ENCODE measurements at places on chromosomes 5 and 9.

DNA sequence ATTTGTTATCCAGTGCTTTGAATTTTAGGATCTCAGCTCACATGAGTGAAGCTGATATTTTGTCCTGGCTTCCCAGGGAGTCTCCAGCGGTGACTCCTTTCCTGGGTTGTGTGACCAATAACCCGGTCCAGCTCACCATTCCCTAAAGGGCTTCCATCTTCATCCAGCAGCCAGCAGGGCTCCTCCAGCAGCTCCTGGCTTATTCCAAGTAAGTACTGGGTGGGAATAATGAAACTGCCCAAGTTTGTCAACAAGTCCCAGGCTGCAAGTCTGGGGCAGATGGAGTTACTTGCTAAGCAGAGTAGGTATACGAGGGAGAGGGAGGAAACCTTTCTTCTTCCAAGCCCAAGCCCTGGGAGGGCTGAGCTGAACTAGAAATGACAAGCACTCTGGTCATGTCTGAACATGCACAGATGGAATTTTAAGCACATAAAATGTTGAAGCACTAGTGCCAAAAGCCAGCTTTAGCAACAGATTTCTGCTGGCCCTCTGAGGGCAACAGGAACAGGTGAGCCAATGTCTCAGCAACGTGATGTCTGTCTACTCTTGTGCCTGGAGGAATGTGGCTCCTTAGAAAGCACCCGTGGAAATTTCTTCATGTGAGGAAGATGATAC lies 153.7 kb upstream of the DAPK1 start:
- no peak for DNase-seq

DNA sequence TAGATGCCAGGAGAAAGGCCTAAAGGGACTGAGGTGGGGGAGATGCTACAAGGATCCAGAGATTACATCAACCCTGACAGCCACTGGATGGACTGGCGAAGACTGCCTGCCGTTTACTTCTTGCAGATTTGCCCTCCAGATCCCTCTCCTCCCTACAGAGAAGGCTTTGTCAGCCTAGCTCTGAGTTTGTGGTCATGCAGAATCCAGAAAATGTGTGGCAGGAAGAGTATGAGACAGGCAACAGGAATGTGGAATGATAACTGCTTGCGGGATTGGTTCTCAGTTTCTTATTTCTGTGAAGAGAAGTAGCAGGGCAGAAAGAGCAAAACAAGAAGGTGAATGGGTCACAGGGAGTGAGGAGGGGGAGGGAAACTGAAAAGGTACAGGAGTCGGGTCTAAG lies 129.6 kb downstream of the TLE1 start:
- DNase-seq, result no peak

DNA sequence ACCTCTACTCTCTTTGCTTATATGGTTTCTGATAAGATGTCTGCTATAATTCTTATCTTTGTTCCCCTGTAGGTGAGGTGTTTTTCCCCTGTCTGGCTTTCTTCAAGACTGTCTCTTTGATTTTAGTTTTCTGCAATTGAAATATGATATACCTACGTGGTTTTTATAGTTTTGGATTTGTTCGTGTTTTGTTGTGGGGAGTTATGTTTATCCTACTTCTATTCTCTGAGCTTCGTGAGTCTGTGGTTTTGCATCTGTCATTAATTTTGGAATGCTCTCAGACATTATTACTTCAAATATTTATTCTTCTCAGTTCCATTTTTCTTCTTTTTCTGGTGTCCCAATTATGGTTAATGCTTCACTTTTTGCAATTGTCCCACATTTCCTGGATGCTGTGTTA lies 521.3 kb downstream of the KCTD16 start:
- DNase-seq, result no peak

DNA sequence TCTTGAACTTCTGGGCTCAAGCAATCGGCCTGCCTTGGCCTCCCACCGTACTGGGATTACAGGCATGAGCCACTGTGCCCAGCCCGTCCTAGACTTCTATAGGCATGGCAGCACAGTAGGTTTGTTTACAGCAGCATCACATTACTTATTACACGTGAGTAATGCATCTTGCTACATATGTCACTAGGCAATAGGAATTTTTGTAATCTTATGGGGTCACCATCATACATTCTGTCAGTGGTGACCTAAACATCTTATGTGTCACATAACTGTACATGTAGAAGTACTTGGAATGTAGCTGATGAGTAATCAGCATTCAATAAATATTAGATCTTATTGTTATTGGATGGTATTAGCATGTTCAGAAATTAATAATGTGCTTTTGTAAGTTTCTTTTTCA lies 22.9 kb upstream of the ABCA1 start:
- DNase-seq, result peak; percentile 48

DNA sequence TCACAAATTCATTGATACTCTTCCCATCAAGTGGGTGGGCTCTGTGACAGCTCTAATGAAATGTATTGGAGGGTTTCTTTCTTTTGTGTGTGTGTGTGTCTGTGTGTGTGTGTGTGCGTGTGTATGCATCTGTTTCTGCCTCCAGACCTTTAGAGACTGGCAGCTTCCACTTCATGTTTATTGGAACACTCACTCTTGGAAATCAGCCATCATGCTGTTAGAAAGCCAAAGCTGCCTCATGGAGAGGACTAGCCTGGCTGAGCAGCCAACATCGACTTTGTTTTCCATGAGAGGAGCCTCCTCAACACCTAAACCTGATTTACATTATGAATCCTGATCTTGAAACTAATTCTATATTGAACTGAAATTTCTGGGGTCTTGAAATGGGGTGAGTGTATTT lies 128.5 kb upstream of the FAM174A start:
- DNase-seq, result no peak

DNA sequence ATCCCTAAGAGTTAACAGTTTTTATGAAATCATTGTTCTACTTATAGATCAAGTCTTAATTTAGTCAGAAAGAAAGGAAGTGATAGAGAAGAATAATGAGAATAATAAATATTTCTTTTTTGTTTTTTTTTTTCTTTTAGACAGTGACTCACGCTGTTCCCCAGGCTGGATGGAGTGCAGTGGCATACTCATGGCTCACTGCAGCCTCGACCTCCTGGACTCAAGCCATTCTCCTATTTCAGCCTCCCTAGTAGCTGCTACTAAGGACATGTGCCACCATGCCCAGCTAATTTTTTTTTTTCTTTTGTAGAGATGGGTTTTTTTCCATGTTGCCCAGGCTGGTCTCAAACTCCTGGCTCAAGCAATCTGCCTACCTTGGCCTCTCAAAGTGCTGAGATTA lies 11.0 kb downstream of the IFNA21 start:
- no peak for DNase-seq

DNA sequence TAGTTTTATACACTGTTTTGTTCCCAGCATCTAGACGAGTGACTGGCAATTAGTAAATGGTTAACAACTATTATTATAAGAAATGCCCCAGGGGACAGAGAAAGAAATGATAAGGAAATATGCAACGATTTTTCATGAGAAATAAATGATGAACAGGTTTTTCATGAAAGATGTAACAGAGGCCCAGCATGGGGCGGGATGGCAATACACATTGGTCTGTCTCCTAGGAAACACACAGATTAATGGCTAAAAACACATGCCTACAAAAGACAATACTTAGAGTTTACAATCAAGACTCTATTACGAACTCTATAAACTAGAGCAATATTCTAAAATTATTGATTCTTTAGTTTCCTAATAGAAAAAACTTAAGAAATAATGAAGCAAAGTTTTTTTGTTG lies 441.5 kb upstream of the CDH9 start:
- DNase-seq, result no peak

- no peak for DNase-seq
Measured at GRCh38 chr5:168875832-168876231, 296.7 kb upstream of the PANK3 start.

DNA sequence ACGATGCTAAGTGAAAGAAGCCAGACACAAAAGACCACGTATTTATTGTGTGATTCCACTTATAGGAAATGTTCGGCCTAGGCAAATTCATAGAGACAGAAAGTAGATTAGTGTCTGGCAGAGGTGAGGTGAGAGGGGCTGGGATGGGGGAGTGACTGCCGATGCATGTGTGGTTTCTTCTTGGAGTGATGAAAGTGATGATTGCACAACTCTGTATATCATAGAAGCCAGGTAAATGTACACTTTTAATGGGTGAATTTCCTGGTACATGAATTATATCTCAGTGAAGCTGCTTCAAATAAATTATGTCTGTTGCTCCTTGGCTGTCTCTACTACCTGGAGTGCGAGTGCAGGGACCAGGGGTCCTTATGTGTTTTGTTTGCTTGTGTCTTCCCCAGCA lies 76.2 kb upstream of the PTCH1 start:
- no peak for DNase-seq

- DNase-seq, result no peak
Measured at GRCh38 chr5:17329571-17329970, 112.1 kb downstream of the BASP1 start.

GRCh38 chr9:127214421-127215267 lies 49.9 kb upstream of the GARNL3 start:
- peak; percentile 70 for DNase-seq

DNA sequence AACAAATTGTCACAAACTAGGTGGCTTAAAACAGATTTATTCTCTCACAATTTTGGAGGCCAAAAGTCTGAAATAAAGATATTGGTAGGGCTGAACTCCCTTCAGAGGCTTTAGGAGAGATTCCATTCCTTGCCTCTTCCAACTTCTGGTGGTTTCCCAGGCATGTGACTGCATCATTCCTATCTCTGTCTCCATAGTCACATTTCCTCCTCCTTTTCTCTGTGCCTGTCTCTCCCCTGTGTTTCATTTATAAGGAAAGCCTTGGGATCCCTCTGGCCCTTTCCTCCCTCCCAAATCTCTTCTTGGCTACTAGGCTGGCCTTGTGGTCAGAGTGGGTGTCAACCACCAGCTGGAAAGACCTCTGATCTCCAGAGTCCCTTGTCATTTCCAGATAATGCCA lies 78.2 kb downstream of the SNX18 start:
- DNase-seq, result no peak

DNA sequence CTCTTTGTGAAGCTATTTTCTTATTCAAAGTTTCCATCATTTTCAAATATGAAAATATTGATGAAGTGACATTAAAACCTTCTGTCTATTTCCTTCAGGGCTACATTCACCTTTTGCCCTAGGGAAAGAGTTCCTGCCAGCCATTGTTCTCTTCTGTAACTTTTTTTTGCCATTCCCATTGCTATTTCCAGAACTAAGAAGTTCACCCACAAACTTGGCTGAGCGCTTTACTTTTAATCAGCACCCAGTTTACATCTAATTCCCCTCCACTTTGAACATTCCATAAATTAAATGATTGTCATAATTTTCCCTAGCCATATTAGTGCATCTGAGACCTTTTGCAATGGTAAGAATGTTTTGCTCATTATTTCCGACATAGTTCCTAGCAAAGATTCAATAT lies 4.4 kb downstream of the IL33 start:
- DNase-seq, result no peak

DNA sequence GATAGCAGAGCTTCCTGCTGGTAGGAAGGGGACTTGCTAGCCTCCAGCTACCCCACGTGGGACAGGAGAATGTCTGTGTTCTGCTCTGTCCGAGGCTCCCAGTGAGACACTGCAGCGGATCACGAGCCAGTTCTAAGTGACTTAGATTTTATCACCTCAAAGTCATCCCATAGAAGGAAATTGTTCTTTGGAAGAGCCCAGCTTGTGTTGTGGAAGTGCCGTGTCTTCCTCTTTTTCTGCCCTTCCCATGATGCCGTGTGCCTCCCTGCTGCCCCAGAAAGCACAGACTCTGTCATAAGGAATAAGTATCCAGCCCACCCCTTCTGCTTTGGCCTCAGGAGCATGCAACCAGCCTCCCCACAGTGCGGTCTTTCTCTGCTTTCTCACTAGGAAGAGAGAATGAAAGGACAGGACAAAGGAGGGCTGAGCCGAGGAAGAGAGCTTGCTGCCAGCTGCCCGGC lies 35.6 kb downstream of the RUFY1 start:
- peak; percentile 53 for DNase-seq

DNA sequence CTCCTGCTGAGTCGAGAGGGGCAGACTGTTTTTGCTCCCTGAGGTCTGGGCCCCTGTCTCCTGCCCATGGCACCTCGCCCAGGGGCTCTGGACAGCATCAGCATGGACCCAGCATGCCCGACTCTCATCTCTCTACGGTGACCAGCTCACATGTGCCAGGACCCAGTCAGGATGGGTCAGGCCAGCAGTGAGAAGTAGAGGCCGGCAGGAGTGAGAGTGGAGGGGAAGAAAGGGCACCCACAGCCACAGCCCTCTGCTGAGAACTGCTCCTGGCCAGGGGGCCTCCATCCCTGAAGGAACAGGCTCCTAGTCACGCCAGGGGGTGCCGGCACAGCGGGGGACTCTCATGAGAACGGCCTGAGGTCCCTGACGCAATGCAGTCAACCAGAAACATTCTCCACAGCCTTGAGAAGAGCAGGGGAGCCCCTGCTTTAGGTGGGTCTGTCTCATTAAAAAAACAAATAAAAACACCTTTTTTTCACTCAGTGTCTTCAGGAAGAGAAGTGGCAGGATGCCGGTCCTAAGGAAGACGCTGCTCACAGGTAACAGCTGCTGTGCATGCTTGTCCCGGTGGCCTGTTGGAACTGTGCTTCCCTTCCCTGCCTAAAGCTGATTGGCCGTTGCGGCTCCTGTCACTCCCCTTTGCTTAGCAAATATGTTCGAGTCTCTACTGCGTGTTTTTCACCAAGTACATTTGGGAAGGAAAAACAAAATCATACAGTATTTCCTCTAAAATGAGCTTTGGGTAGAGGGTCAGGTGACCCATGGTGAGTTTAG lies 85.7 kb upstream of the FBXW11 start:
- DNase-seq, result no peak

DNA sequence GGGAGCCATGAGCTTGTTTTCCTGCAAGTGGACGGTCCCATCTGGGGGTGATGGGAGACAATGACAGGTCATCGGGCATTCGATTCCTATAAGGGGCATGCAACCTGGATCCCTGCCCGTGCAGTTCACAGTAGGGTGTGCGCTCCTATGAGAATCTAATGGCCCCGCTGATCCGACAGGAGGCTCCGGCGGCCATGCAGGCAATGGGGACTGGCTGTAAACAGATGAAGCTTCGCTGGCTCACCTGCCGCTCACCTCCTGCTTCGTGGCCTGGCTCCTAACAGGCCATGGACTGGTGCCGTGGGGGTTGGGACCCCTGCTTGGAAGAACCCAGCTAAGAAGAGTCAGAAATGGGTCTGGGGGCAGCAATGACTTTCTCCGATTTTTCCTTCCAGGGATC lies 21.0 kb downstream of the PAEP start:
- no peak for DNase-seq

DNA sequence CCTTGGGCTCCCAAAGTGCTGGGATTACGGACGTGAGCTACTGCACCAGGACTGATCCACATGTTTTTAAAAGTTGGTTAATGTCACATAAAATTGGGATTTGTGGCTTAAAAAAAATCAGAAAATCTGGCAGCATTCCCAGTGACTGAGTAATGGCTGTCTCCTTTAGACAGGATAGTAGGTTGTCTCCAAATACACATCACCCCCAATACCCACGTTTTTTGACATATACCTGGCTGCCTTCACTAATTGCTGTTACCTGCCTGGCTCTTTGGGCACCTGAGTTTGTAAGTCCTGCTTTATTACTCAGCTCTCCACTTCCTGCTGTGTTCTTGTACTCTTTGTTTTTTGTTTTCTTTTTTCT lies 84.8 kb downstream of the KDM4C start:
- no peak for DNase-seq
